ENCODE measurements at places on chromosomes 2 and 18. TPM values are rescaled to one million over a fixed set of nuclear protein-coding genes. Genes with fewer than 3 reads are reported as not detected.

Gene BOLL
- total RNA-seq, result 0.11 TPM

Gene PIEZO2
- total RNA-seq, result 78.1 TPM

Gene INO80B
- 13.5 TPM for total RNA-seq

Gene ABCB11
- total RNA-seq, result 0.11 TPM

Gene NCL
- 128 TPM for total RNA-seq

Gene PRSS56
- total RNA-seq, result not detected

Gene DQX1
- total RNA-seq, result 0.37 TPM

Gene PIK3C3
- 82.9 TPM for total RNA-seq

Gene MEP1B
- total RNA-seq, result 0.11 TPM

Gene CHST9
- 7.0 TPM for total RNA-seq
